Occipital lobe (tissue), 3 donors: ENCODE measurements at places on chromosomes 4 and X. TPM values are rescaled to one million over a fixed set of nuclear protein-coding genes. Genes with fewer than 3 reads are reported as not detected.

The AVPR2 gene
- not detected for total RNA-seq

The STBD1 gene
- total RNA-seq: 0.47 TPM

The BCORL1 gene
- total RNA-seq: 3.7 TPM

The XKRX gene
- total RNA-seq: 0.16 TPM

The NAA11 gene
- not detected for total RNA-seq

The SSX4B gene
- not detected for total RNA-seq

The RNF212 gene
- total RNA-seq: 1.1 TPM

The CD99L2 gene
- 27.0 TPM for total RNA-seq

The ENPP6 gene
- 0.94 TPM for total RNA-seq

The SLC10A3 gene
- 3.4 TPM for total RNA-seq

The PWWP3B gene
- 1.4 TPM for total RNA-seq

The C4orf36 gene
- 1.6 TPM for total RNA-seq

The ERCC6L gene
- total RNA-seq: 0.62 TPM

The PCYT1B gene
- total RNA-seq: 22.5 TPM

The MAGEA3 gene
- not detected for total RNA-seq

The SLC26A1 gene
- 4.2 TPM for total RNA-seq

The GASK1B gene
- total RNA-seq: 10.3 TPM

The GAGE12J gene
- not detected for total RNA-seq
